HuH-7.5 (cell line): ENCODE measurements at places on chromosomes 2 and 18.

- DNase-seq, result no peak
Measured at GRCh38 chr2:188561473-188561979, 269.9 kb downstream of the GULP1 start.

- DNase-seq, result no peak
Measured at GRCh38 chr2:25145803-25146202, 22.6 kb downstream of the POMC start.

DNA sequence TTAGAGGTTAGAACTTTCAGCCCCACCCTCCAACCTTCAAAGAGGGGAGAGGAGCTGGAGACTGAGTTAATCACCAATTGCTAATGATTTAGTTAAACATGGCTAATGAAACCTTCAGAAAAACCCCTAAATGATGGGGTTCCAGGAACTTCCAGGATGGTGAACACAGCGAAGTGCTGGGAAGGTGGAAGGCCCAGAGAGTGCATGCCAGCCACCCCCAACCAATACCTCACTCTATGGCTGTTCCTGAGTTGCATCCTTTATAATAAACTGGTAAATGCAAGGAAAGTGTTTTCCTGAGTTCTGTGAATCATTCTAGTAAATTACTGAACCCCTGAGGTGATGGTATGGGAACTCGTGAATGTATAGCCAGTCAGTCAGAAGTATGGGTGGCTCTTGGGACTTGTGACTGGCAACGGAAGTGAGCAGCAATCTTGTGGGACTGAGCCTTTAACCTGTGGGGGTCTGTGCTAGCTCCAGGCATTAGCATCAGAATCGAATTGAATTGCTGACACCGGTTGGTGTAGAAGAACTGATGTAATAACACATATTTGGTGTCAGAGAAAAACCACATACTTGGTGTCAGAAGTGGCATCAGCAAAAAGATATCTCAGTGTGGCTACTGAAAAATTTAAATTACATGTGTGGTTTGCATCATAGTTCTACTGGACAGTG lies 37.4 kb downstream of the NPHP1 start:
- DNase-seq, result no peak

- no peak for DNase-seq
Measured at GRCh38 chr2:151182396-151182795, 79.3 kb downstream of the RBM43 start.

DNA sequence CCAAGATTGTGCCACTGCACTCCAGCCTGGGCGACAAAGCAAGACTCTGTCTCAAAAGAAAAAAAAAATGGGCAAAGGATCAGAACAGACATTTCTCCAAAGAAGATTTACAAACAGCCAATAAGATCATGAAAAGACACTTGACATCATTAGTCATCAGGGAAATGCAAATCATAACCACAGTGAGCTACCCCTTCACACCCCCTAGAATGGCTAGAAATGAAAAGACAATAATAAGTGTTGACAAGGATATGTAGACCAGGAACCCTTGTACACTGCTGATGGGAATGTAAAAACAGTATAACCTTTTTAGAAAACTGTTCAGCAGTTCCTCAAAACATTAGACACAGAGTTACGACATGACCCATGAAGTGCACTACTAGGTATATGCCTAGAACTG lies 18.4 kb upstream of the MTERF4 start:
- no peak for DNase-seq

- DNase-seq, result no peak
Measured at GRCh38 chr2:172251231-172251630, 148.5 kb upstream of the DLX2 start.
